Myocyte (in vitro differentiated cells): ENCODE measurements at places on chromosomes 1 and 21. TPM values are rescaled to one million over a fixed set of nuclear protein-coding genes. Genes with fewer than 3 reads are reported as not detected.

- DNase-seq = no peak
Observed at GRCh38 chr1:55037733-55038551, 1.4 kb upstream of the PCSK9 start.

DNA sequence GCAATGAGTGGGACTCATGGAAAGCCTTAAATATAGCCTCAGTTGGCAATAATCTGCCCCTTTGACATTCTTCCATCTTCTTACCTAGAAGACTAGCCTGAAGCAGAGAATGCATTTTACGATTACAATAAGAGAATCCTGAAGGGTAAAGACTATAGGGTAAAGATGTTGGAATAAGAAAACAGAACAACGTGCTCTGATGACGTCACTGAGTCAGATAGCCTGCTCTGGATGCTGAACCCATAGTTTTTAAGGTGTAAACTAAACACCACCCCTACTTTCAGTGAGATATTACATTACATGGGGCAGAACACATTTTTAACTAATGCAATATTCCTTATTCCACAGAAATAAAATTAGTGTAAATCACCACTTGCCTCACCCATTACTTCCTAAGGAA lies 240.4 kb downstream of the KCNT2 start:
- DNase-seq = no peak

DNA sequence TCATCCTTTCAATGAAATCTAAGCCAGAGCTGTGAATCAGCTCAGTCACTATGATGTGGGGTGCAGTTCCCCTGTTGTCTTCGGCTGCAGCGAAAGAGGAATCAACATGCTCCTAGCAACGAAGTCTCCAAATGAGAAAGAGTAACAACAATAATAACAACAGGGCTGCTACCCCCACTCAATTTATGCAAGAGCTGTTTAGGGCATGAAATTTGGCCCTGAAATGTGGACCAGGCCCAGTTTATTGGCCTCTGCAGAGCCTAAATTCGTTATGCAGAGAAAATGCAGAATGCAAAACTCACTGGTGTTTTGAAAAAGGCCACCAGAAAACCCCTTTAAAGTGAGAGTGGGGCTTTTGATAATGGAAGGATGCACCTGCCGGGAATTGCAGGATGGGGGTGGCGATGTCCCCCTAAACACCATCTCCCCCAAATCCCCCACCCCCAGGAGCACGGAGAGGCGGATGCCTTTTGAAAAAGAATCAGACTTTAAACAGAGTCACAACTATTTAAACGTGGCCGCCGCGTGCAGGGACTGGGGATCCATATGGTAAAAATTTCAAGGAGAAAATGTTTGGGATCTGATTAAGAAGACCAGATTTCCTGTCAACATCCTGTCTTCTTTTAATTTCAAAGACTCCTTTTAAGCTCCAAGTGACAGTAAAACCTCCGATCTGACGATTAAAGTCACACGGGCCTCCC lies 1.9 kb downstream of the RUNX3 start:
- no peak for DNase-seq

DNA sequence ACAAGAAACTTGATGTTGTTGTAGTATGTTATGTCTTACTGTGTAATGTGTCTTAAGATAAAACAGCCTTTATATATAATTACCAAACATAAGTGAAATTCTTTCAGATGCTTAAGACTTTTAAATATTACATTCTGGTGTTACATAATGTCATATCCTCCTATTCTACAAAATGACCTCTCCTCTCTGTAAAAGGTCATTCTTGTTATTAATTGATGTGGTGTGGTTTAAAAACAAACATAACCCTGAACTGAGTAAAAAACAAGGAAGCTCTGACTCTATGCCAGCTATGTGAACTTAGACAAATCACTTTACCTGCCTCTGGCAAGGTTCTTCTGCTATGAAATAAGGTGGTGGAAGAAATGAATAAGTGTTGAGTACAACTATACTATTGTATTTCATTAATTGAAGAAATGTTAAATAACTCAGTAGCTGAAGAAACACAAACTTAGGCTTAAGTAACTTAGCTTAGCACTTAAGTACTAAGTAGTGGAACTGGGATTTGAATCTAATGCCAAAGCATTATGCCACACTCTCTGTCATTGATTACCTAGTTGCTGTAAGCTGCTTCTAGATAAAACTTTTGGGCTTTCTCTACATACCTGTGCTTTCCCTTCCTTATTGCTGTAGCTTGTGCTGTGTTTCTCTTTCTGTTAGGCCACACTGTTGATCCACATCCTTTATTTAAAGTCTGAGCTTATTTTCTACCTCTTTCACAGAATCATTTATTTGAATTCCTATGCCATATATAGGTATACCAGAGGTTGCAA lies 859 bp upstream of the ANGPTL1 start:
- DNase-seq = no peak

DNA sequence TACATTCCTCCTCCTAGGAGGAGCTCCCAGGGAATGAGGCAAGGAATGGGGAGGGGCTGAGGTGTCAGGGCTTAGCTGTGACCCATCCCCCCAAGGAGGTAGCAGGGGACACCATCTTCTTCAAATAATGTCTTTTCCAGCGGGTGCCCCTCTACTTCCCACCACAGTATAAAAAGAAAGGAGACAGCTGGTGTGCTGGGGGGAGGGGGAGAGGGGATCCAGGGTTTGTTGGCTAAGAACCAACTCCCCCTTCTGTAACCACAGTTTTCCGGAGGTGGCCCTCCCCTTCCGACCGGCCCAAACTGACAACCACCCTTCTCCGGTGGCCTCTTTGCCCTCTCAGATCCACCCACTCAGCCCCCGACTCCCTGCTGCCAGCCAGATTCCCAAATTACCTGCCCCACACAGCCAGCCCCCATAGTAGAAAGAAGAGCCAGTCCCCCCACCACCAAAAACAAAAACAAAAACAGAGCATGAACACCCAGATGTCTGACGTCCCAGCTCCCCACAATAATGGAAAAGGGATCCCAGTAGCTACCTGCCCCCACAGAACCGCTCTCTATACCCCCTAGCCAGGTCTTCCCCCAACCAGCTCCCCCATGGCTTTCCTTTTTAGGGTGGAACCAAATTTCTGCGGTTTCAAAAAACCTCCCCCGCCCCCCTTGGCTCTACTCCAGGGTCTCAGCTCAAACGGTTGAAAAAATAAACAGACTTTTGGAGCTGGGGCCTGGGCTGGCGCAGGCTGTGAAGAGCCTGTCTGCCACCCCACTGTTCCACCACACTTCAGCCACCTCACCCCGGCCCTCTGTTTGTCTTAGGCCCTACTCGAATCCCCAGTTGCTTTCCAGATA lies 2.1 kb downstream of the ARHGEF2 start:
- DNase-seq = peak; percentile 92

LINGO4 gene
- total RNA-seq = not detected in 2 replicates

FMO3 gene
- total RNA-seq = 0.62 TPM in 1 of 2 replicates, not detected in the other

FALEC gene
- total RNA-seq = not detected in 2 replicates
